NCI-H2081 (cell line): ENCODE measurements at places on chromosomes 6 and 20.

DNA sequence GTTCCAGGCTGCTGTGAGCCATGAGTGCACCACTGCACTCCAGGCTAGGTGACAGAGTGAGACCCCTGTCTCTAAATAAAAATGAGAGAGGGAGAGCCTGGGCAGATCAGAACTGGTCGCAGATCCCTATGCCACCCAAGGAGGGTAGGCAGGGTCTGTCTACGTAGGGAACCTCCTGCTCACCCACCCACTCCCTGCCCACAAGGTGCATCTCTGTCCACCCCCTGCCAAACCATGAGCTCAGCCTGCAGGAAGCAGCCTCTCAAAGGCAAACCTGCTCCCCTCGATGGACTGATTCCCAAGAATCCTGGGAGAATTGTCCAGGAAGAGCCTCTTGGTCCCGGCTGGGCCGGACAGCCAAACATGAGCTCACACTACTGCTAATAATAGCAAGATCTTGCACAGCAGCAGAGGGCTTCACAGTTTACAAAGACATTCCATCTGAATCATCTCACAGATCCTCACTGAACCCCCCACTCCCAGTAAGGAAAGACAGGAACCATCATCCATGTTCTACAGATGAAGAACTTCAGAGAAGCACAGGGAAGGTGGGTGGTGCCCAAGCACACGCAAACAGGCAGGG lies 27.8 kb upstream of the TLDC2 start:
- no peak for DNase-seq

- DNase-seq, result peak; percentile 45
Observed at GRCh38 chr6:1724616-1725015, 114.9 kb downstream of the FOXC1 start.

GRCh38 chr6:167806061-167806700 lies 20.5 kb upstream of the AFDN start:
- DNase-seq, result no peak

DNA sequence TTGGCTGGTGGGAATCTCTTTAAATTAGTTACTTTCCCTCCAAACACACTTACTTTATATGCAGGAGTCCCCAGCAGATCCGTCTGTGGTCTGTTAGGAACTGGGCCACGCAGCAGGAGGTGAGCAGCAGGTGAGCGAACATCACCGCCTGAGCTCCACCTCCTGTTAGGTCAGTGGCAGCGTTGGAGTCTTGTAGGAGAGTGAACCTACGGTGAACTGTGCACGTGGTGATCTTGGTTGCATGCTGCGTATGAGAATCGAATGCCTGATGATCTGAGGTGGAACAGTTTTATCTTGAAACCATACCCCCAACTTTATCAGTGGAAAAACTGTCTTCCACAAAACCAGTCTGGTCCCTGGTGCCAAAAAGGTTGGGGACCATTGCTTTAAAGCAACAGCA lies 5.0 kb downstream of the SERPINB6 start:
- DNase-seq, result no peak

DNA sequence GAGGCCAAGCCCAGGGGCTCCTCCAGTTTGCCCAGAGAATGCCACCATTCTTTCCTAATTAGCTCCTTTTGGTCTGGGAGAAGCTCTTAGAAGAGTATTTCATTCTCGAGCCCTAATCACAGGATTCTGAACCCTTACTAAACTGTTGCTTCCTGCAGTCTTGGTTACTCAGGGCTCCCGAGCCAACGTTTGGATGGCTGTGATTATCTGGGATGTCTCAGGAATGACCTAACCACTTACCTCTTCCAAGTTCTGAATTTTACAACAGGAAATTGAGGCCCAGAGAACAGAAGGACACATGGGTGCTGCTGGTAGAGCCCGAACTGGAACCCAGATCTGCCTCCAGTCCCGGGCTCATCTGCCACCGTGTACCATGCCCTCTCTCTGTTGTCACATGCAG lies 22.2 kb upstream of the PNPLA1 start:
- no peak for DNase-seq

DNA sequence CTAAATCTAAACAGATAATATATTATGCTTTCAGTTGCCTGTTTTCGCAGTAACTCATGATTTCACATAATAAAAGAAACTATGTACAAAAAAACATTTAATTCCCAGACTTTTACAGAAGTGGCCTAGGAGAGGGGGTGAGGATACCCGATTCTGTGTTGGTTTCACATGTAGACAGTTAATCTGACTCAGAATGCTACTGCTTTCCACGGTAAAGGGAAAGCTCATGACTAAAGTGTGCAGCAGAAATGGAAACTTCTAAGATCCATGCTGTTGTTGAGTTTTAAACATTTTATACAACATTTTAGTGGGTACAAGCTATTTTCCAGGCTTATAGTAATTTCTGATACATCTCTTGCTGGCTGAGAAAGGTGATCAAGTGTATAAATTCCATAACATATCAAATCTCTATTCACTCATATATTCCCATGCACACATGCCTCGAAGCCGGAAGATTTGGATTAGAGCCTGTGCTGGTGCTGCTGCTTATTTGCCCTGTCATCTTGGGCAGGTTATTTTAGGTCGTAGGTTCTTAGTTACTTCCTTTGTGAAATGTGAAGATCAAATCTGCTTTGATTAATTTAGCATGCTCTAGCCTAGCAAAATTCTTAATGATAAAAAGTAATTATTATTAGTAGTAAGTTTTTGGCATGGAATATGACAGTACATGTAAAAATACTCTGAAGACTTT lies 896.7 kb upstream of the MAP3K7 start:
- DNase-seq, result no peak

DNA sequence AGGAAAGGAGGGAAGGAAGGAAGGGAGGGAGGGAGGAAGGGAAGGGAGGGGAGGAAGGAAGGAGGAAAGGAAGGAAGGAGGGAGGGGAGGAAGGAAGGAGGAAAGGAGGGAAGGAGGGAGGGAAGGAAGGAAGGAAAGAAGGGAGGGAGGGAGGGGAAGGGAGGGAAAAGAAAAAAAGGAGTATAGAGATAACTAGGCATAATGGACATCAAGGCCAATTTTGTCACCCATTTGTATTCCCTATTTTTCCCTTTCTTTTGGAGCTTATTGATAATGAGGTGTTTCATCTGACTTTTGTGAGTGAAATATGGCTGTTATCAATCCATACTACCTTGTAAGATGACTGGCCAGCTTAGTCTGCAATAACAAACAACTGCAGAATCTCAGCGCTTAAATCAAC lies 282.0 kb upstream of the FLRT3 start:
- no peak for DNase-seq

- no peak for DNase-seq
Observed at GRCh38 chr6:138541823-138542481, 42.7 kb upstream of the NHSL1 start.

DNA sequence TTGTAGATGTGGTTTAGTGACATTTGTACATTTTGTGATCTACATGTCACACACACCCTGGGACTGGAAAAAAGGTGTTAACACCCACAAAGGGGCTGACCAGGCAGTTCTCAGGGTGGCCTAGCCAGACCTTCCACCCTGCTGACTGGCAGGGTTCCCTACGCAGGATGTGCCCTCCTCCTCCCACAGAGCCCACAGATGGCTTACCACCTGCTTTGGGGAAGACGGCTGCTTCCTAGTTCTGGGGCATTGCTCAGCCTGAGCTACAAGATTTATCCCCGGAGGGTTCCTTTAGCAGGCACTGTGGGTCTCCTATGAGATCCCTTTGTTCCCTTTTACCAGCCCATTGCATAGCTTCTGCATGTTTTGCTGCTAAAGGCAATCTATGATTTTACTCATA lies 35.1 kb downstream of the SNAP25 start:
- no peak for DNase-seq

DNA sequence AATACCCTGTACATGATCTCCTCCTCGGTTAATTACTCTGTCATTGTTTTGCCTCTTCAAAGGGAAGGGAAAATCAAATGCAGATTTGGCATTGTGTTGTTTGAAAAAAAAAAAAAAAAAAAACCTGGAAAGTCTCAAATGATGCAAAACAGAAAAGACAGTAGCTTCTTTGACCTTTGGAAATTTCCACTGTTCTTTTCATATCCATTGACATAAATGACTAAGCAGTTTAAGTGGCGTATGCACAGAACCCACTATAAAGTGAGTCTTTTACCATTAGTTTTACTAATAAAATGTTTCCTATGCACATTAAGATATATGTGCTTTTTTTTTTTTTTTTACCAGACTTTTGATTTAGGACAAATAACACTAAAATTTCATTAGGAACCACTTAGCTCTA lies 704.3 kb downstream of the TFAP2A start:
- DNase-seq, result no peak

GRCh38 chr20:63394069-63394919 lies 33.1 kb upstream of the CHRNA4 start:
- DNase-seq, result peak; percentile 34

DNA sequence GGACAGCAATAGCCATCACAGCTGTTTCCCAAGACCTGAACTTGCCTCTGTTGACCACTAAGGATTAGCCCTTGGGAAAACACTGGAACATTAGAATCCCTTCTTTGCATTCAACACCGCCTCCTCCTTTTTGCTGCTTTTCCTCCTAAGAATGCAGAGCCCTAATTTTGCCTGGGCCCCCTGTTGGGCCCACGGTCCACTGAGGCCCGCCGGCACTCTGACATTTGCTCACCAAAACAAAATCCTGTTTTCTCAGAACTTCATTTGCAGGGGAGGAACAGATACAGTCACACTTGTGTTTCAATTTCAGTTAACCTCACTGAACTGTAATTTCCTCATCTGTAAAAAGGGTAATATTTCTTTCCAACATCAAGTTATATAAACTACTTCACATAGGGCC lies 116.0 kb upstream of the JARID2 start:
- DNase-seq, result no peak

DNA sequence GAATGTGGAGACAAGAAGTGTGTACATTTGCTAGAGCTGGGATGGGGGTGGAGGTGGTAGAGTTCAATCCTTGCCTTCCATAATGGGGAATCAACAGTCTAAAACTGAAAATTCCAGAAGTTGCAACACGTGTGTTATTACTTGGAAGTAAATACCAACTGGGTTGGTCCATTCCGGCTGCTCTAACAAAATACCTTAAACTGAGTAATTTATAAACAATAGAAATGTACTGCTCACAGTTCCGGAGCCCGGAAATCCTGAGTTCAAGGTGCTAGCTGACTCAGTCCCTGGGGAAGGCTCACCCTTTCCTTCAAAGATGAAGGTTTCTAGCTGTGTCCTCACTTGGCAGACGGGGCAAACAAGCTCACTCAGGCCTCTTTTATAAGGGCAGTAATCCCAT lies 59.0 kb downstream of the RIN2 start:
- no peak for DNase-seq

- peak; percentile 67 for DNase-seq
Observed at GRCh38 chr20:32638848-32639247, 34.9 kb downstream of the C20orf203 start.

DNA sequence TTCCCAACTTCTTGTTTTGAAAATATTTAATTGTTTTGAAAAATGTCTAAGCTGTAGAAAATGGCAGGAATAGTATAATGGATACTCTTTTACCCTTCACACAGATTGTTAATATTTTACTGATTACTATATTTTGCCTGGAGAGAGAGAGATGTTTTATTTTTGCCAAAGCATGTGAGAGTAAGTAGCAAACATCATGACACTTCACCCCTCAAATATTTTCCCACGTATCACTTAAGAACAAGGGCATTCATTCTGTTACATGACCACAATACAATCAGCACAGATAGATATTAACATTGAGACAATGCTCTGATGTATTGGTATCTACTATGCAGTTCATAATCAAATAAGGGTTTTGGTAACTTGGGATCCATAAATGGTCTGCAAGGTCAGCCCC lies 116.5 kb downstream of the CCDC170 start:
- DNase-seq, result no peak

DNA sequence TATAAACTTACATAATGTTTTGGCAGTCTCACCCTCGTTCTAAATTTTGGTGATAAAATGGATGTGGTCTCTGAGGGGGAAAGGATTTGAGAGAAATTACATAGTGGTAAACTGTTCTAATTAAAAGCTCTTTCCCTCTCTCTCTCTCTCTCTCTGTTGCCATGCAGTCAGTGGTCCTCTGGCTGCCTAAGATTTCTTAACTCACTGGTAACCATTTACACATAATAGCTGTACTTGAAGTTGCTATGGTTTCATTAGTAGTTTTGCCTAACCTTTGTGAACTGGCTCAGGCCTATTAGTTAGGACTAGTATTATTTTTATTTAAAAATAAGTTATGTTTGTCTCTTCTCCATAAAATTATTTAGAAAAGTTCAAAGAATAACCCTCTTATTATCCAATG lies 42.0 kb downstream of the MAPK14 start:
- no peak for DNase-seq

GRCh38 chr6:23176883-23177282 lies 607.5 kb downstream of the HDGFL1 start:
- no peak for DNase-seq

GRCh38 chr6:20020526-20020925 lies 183.4 kb downstream of the ID4 start:
- no peak for DNase-seq

DNA sequence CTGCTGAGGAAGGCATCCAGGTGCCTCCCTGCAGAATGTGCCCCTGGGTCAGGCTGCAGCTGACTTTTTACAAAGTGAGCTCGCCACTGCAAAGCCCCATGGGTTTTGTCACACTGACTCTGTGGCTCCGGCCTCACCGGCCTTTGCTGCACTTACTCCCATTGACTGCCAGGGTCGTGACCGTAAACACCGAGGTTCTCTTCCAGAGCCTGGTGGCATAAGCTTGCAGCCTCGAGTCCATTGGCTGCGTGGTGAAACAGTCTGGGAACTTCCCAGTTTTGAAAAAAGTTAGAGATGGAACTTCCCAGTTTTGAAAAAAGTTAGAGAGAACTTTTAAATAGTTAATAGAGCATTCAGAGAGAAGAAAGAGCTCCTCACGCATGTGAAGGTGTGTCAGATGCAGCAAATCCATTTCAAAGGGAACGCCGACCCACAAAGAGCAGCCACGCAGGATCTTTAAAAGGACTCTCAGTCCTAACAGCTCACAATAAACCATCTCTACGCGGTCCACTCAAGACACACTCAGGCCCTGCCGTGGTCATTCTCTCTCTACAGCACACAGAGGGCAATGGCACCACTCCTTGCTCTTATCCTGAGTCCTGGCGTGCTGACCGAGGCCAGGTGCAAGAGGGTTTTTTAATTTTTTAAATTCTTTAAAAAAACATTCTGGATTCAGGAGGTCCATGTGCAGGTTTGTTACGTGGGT lies 12.8 kb downstream of the RAMACL start:
- no peak for DNase-seq
